ENCODE measurements at places on chromosomes 4 and X.

GRCh38 chrX:19225909-19226308, 103.6 kb upstream of the ADGRG2 start:
- no peak for DNase-seq

GRCh38 chr4:25320336-25320735, 7.8 kb downstream of the ZCCHC4 start:
- DNase-seq: no peak

- no peak for DNase-seq
Measured at GRCh38 chr4:152537881-152538280, 2.0 kb upstream of the FBXW7 start.

DNA sequence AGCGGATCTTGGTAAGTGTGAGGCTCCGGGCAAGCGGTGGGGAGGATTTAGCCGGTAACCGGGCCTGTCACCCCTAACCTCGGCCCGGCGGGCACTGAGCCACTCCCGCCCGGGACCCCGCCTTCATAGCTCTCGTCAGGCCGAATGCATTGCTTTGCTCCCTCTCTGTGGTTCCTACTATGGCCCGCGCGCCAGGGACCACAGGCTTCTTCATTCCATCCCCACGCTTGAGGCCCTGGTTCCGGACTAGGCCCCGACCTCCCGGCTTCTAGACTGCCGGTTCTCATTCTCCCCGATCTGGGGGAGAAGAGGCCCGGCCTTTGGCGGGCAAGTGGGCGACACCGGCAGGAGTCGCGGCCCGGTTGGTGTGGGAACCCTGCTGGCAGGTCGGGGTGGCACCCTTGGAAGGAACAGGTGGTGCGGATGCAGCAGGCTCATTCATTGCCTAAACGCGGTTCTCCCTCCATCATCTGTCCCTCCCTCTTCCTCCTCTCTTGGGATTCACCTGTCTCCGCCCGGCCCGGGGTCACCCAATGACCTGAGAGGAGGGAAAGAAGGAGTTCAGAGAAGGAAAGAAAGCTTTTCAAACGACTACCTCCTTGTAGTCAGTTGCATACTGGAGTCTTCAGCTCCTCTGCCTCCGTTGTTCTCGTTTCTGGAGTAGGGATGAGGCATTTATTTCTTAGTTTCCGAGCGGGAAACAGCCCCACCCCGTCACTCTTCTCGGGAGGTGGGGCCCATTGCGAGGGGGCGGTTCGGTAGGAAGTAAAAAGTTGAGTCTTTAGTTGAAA, at the start of gene NDUFC1:
Gene NDUFC1, minus strand, starts transcription at position 657 of the 791 bp plus-strand sequence. CDS start 6,679 bp downstream, outside the sequence.
- peak; percentile 61 for DNase-seq

DNA sequence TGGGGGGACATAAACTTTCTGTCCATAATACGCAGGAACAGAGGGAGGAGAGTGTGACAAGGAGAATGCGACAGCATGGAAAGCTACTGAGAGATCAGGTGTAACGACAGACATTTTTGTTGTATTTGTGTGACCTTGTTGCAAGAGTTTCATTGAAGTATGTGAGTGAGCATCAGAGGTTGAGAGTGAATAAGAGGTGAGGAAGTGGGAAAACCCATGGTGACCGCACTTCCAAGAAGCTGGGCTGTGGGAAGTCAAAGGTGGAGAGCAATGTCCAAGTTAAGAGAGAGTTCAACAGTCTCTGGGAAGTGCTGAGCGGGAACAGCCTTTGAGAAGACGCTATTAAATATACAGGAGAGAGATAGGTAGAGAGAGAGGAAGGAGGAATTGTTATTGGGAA, 76.4 kb upstream of the PGRMC2 start:
- DNase-seq: no peak

DNA sequence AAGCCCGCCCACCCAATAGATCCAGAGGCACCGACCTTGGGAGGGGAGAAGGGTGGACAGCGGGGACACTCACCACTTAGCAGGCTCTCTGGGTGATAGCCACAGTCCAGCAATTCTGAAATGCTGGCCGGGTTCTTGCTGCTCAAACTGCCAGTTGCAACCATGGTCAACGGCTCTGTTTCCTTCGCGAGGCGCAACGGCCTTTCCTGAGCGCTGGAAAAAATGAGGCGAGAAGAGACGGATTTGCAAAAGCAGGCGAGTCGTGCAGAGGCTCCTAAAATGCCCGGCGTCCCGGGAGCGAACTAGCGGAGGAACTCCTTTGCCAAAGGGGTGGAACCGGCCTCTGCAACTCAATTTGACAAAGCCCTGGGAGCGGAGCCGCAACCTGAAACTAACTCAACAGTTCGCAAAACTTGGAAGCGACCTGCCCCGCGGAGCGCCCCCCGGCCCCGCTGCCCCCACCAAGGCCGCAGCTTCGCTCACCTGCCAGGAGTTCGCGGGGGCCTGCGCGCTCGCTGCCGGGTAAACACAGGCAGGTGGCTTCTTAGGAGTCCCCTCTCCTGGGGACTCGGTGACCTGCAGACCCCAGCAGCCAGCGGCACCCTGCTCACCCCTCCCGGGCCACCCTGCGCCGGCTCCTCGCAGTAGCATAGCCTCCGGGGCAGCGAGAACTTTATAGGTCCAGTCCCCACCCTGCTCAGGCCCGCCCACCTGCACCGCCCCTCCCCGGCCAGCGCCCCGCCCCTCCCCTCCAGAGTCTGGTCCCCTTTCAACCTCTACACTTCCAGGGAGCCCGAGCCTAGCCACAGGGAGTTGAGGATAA, at the start of gene DDIT4L:
Gene DDIT4L, minus strand, starts transcription at position 649 of the 823 bp plus-strand sequence. Its CDS starts 485 bp downstream, at position 164.
- DNase-seq: no peak

GRCh38 chr4:188008377-188008776, 12.8 kb downstream of the ZFP42 start:
- DNase-seq: no peak

- peak; percentile 19 for DNase-seq
Measured at GRCh38 chr4:87848622-87849351, 16.0 kb downstream of the MEPE start.

DNA sequence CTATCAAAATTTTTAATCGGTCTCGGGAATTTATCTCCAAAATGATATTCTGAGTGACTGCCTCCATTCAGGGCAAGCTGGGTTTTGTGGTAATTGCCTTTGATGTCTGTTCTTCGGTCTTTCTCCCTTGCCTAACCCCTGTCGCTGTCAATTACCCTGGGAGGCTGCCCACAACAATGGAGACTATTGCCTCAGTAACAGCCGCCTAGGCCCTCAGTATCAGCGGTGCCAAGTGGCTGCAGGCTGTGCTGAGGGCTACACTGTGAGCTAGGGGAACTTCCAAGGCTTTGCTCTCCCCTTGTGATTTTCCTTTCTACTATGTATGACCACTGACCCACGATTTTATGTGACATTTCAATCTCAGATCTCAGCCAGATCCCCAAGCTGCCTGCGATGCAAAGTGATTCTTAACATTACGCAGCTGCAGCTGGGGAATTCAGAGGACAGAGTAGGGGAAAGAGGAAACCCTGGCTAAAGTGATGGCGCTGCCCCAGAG, 36.3 kb upstream of the REST start:
- DNase-seq: peak; percentile 33

DNA sequence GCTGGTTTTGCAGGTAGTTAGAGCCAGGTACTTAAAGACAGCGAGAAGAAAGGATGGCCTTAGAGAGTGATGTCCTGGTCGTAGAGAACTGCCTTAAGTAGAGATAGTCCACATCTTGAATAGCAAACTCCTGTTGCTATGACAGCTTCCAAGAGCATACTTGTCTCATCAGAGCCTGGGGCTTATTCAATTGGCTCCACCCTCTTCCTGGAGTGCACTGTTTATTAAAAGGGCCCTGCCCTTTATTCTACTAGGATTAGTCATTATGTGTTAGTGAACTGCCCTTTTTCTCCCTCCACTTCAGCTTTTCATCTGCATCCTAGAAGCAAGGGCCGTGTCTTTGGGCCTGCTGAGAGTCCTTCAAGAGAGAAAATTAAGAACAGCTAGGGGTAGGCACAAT, 94.5 kb upstream of the EOLA2 start:
- DNase-seq: no peak

- DNase-seq: no peak
Measured at GRCh38 chr4:77308843-77309242, 151.8 kb downstream of the CCNG2 start.

- no peak for DNase-seq
Measured at GRCh38 chr4:164748375-164748774, 5.6 kb upstream of the SMIM31 start.

- DNase-seq: no peak
Measured at GRCh38 chr4:105361053-105361452, 112.8 kb downstream of the PPA2 start.

GRCh38 chrX:10457092-10457491, 163.3 kb downstream of the MID1 start:
- DNase-seq: no peak

- peak; percentile 2 for DNase-seq
Measured at GRCh38 chr4:84498203-84498934, 723 bp downstream of the NKX6-1 start.

GRCh38 chrX:130224810-130225209, 43.9 kb downstream of the ZNF280C start:
- DNase-seq: no peak

DNA sequence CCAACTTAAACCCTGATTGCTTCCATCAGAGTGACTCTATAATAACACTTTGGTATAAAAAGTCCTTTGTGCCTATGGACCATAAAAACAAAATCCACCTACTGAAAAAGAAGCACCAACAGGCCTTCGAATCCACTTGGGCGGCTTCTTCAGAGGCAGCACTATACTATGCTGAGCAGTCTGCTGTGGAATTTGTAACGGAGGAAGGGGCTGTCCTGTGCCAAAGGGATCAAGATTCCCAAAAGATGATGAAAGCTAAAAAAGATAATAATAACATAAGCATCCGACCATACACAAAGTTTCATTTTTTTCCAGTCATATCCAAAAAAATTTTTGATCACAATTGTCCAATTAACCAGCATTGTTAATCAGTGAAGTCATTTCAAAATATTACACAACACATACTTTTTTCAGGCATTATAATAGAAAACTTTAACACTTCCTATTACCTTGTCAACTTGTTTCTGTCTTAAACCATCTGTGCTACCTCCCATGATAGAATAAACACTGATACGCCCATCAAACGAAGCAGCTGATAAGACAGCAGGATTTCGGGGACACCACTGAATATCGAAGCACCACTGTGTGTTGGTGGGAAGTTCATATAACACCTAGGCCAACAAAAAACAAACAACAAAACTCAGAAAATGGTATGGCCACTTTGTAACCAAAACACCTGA, 24.1 kb downstream of the SEC31A start:
- DNase-seq: no peak

DNA sequence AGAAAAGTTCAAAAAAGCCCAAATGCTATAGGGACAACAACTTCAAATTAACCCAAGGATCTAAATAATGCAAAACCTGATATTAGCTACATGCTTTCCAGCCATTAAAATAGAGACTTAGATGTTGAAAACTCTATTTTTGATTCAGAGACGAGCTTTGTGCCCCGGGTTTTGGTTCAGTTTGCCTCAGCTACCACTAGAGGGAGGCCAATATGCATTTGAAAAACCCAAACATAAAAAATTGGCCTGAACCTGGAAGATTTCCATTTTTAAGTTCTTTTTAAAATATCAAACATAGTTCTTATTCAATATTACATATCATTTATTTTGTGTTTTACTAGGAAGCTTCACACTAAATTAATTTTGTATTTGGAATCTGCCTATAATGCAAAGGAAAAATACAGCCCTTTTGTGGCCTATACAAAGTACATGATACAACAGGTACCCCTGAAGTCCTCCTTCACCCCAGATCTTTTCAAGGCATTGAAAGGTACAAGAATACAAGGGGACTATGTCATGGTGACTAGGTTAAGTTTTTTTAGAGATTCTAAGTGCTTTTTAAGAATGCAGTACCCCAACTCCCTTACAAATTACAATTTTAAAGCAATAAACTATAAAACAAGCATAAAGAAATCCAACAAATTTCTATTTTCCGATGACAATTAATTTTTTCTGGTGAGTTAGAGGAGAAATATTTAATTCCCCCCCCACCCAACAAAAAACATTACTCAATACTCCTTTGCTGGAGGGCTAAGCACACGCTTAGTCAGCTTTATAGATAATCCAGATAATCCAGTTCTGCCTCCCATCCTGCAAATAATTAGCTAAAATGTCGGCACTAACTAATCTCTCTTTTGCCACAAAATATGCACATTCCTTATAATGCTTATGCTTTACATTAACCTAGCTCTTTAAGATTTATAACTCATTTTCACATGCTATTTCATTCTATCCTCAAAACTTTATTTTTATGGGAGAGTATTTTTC, 97.7 kb upstream of the PTPN13 start:
- no peak for DNase-seq

DNA sequence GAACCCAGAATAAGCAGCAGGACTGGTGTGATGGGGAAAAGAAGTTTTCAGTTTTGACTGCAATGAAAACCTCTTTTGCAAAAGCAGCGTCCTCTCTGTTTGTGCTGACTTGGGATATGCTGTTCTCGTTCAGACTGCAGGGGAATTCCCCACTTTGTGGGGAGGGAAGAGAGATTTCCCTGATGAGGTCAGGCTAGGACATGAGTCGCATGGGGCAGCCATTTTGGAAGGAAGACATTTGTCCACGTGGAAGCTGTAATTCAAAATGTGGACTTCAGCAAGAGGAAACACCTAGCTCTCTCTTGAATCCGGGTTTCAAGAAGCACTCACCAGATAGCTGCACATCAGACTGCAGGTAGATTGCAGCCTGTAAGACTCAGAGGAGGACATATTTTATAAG, 39.3 kb downstream of the ING2 start:
- DNase-seq: no peak

GRCh38 chr4:72422416-72422815, 146.6 kb downstream of the ADAMTS3 start:
- DNase-seq: no peak

DNA sequence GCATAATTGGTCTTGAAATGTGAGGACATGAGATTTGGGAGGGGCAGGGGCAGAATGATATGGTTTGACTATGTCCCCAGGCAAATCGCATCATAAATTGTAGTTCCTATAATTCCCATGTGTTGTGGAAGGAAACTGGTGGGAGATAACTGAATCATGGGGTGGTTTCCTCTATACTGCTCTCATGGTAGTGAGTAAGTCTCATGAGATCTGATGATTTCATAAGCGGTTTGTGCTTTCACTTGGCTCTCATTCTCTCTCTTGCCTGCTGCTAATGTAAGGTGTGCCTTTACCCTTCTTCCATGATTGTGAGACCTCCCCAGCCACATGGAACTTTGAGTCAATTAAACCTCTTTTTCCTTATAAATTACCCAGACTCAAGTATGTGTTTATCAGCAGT, 2595.9 kb downstream of the PCDH7 start:
- DNase-seq: no peak

DNA sequence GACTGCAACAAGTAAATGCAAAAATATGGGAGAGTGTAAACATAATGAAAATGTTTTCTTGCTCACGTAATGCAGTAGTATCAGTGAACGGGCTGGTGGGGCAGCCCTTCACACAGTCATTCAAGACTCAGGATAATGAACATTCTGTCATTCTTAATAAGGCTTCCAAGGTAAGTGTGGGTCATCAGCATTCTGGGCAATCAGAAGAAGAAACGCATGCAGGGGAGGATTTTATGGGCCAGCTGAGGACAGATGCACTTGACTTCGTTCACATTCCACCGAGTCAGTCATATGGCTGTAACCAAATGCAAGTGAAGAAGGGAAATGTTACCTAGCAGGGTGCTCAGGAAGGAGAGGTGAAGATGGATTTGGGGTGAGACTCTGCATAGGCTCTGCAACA, 68.0 kb upstream of the MAP9 start:
- no peak for DNase-seq

- DNase-seq: no peak
Measured at GRCh38 chrX:63713526-63713925, 71.5 kb downstream of the ARHGEF9 start.
